ENCODE measurements at places on chromosomes 7 and 10. TPM values are rescaled to one million over a fixed set of nuclear protein-coding genes. Genes with fewer than 3 reads are reported as not detected.

GRCh38 chr7:34755008-34755407, 97.0 kb downstream of the NPSR1 start:
- no peak for DNase-seq

DNA sequence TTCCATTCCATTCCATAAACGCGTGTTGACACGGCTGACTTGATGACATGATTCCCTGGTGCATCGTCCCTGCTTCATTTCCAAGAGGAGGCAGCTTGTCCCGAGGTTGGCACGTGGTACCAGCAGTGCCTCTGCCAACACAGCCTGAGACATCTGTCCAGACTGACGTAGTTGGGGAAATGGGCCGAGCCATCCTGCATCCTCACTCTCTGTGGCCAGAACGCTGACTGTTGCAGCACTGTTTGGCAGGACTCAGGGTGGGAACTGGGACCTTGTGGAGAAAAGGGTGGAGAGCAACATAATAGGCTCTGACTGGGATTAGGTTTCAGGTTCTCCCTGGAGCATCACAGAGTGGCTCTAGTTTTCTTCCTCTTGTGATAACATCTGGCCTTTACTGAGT, 118.6 kb upstream of the BTBD16 start:
- no peak for DNase-seq

The PDZD7 gene
- 2.2 TPM for total RNA-seq

DNA sequence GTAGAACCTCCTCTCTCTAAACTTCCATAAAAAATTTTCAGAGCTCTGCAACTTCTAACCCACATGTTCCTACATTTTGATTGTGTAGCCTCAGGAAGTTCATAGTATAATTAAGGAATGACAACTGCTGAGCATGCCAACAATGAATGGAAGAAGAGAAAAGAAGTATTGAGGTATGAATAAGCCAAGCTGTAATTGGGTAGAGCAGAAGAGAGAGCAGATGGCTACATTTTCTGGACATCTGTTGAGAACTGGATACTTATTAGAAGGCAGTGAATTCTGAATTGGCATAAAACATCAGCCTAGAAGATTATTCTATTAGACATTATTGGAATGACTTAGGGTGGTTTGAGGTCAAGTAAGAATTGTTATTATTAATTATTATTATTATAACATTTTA, 728.3 kb upstream of the PHF14 start:
- no peak for DNase-seq

The AGAP6 gene
- total RNA-seq: 0.62 TPM

GRCh38 chr10:2476812-2477553, 590.4 kb upstream of the PFKP start:
- DNase-seq: no peak

DNA sequence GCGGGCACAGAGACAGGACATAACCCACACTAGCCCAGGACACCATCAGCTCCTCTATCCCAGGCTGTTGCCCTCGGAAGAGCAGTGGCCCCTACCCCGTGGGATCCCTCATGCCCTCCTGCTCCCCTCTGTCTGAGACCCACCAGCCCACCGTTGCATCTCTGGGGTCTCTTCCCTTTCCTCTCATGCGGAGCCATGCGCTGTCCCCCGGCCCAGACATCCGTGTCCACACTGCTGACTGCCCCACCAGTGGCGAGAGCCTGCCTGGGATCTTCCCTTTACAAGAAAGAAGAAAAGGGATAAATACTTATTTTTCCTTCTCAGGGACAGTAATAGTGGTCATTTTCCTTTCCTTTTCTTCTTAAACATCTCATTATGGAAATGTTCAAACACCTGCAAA, 115.4 kb downstream of the WDR37 start:
- DNase-seq: no peak

DNA sequence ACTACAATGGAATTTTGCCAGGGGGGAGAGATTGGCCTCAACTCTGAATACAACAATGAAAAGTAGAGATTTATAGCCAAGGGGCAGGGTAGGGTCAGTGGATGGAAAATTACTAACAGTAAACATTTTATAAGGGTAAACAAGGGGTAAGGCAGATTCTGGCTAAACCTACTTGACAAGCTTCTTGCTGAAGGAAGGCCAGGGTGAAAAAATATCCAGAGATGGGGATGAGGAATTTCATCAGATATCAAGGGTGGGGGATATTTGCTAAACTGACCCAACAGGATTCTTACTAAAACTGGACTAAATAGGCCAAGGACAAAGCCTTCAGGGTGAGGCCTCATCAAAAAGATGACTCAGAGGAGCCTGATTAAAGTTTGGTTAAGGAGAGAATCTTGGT, 156.3 kb downstream of the RTKN2 start:
- peak; percentile 18 for DNase-seq

- peak; percentile 28 for DNase-seq
These were observed 7.7 kb downstream of the SLC37A3 start for GRCh38 chr7:140390466-140391190.

DNA sequence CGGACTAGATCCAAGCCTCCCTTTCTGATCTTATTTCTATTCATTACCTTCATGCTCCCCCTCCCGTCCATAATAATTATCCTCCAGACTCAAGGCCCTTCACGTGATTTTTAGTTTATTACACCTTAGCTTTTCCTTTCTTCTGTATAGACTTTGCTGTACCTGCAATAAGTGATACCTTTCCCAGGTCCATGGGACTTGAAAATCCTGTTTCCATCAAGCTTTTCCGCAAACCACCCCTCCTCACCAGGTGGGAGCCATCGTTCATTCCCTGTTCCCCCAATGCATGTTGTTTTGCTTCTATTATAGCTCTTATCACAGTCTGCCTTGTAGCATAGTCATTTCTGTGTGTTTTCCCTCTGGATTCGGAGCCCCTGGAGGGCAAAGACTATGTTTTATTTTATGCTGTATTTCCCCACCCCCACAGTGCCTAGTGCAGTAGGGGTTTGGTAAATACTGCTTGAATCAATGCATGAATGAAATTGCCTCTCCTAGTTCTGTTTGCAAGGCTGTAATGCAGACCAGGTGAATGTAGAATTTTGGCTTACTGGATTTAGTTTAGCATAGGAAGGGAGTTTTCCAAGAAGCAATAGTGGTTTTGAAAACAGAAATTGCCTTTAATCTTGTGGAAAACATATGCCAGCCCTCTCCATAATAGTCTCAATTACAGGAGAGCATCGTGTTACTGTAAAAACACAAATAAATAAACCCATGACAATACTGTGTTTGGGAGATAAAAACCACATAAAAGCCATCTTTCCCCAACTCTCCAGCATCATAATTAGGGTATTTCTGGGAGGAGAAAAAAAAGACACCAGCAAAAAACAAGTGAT, 213.4 kb downstream of the AUTS2 start:
- no peak for DNase-seq

DNA sequence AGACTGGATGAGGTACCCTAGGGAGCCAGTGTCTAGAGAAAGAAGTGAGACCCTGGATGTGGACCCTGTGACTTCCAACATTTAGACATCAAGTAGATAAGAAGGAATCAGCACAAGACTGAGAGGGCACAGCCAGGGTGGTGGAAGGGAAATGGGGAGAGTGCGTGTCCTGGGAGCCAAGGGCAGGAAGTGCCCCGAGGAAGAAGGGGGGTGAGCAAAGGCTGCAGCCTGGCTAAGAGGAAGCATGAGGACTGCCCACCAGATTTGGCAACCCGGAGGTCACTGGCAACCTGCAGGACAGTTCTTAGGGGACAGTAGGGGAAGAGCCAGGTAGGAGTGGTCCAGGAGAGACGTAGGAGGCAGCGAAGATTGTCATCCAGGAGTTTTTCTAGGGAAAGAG, 14.8 kb downstream of the COL13A1 start:
- DNase-seq: no peak

DNA sequence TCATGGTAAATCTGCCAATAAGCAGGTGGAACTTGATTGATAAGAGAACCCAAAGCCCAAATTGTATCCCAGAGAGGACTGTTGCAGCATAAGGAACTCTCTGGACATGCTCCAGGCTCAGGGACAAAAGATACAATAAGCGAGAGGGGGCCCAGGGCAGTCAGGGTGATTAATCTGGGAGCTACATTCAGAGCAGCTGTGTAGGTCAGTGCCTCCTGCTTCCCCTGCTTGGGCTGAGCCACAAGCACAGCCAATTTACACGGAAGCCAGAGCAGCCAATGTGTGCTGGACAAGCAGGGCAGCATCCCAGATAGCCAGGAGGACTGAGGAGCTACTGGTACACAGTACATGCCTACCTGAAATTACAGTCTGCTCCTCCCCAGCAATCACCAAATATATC, 24.2 kb downstream of the MYPN start:
- DNase-seq: peak; percentile 31

GRCh38 chr7:45054442-45054841, 34.3 kb downstream of the NACAD start:
- DNase-seq: no peak

All from A172 (cell line).